Right lung (tissue), 10 donors: ENCODE measurements at places on chromosomes 1 and 21. TPM values are rescaled to one million over a fixed set of nuclear protein-coding genes. Genes with fewer than 3 reads are reported as not detected.

CRNN gene
- polyA plus RNA-seq = not detected

FCRL2 gene
- polyA plus RNA-seq = 0.27 TPM

INAVA gene
- polyA plus RNA-seq = 23.7 TPM

IQCC gene
- polyA plus RNA-seq = 7.8 TPM

SH3D21 gene
- polyA plus RNA-seq = 18.4 TPM

KISS1 gene
- 0.28 TPM for polyA plus RNA-seq

NLRP3 gene
- polyA plus RNA-seq = 1.2 TPM

HSD11B1 gene
- 9.0 TPM for polyA plus RNA-seq

TIAM1 gene
- polyA plus RNA-seq = 54.2 TPM

CYP4A11 gene
- polyA plus RNA-seq = not detected

RBP7 gene
- polyA plus RNA-seq = 1.1 TPM

CGN gene
- polyA plus RNA-seq = 49.9 TPM

- no peak for DNase-seq
Observed at GRCh38 chr1:20168564-20169491, 17.1 kb upstream of the UBXN10 start.

DNA sequence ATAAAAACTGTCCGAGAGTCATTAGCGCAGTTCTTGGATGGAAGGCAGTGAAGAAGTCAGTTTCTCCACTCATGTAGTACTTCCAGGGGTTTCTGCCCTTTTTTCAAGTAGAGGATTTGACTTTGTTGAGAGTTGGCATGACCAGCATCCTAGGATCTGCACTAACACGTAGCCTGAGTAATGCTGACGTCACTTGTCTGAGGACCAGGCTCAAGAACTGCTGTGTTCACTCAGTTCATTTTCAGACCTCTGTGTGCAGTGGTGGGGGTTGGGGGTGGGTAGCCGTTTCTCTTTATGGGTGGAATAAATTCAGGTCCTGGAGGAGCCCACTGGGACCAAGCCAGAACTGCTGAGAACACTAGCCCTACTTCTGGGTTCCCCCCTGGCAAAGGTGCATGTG is 53.3 kb downstream of the MRPS6 start:
- no peak for DNase-seq

GRCh38 chr21:37862536-37862935 is 53.7 kb downstream of the KCNJ6 start:
- no peak for DNase-seq

DNA sequence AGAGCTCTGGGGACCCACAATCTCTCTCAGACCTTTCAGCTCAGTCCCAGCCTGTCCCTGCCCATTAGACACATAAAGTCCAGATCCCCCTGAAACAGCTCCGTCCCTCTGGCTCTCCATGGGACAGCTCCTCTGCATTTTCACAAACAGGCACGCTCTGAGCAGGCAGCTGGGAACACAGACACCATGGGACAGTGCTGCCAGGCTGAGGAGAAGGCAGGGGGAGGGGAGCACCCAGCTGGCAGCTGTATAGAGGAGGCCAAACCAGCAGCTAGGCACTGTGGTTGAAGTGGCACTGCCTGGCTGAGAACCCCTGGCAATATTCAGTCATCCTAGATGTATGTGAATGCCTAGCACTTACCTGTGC is 2.0 kb downstream of the TMEM63A start:
- no peak for DNase-seq

DNA sequence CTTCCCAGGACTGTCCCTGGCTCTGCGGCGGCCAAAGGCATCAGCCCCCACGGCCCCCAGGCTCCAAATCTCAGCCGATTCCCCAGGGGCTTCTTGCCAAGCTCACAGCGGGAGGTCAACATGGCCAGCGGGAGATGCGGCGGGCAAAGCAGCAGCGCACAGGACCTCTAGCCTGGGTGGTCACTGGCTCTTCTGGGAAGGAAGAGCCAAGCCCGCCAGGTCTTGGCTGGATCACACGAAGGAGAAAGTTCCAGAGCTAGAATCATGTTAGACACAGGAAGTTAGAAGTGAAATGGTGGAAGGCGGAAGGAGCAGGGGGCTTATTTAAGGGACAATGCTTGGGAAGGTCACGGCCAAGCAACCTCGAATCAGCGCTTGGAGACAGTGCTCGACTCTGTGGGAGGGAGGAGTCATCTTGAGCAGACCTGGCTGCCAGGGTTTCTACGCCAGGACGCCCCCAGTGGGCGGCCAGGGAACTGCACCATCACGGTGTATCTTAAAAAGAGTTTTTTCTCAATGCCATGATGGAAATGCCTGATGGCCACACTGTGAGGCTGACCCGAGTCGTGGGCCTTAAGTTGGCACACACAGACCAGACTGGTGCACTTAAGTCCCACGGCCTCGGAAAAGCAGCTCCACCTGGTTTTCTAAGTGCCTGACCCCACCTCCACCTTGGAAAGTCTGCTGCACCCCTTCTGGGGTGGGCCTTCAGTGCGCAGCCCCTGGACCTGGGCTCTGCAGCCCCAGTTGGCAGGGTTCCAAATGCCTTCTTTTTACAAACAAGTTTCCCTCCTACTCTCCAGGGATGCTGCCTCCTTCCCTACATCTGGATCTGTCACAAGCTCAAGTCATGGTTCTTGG is 29.3 kb downstream of the SLC66A1 start:
- no peak for DNase-seq

GRCh38 chr1:29966526-29967045 is 730.3 kb downstream of the PTPRU start:
- DNase-seq = no peak

GRCh38 chr1:106063510-106063909 is 993.0 kb upstream of the PRMT6 start:
- no peak for DNase-seq

- no peak for DNase-seq
Observed at GRCh38 chr1:103326595-103326994, 198.9 kb upstream of the RNPC3 start.

DNA sequence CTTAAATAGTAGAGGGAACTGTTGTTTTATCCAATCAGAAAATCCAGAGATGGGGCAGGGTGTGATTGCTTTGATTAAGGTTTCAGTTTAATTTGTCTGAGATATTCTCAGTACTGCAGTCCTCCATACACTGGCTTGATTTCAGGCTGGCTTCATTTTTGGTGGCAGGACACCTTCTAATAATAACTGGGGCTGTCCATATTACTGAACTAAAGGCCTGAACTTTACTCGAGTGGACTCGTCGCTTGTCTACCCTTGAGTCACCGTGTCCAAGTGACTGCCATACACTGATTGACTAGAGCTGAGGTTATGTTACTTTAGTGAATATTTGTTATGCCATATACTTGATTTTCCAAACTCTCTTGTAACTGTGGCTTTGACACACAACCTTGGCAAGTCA is 228.8 kb downstream of the DNAH14 start:
- no peak for DNase-seq

DNA sequence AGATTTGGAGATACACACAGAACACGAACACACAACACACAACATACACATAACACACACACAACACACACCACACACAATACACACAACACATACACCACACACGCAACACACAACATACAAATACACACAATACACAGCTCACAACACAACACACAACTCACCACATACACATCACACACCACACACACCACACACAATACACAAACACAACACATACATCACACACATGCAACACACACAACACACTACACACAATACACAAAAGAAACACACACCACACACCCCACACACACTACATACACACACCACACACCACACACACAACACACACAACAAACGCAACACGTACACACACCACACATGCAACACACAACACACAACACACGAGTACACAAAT is 29.1 kb upstream of the C1orf174 start:
- no peak for DNase-seq

DNA sequence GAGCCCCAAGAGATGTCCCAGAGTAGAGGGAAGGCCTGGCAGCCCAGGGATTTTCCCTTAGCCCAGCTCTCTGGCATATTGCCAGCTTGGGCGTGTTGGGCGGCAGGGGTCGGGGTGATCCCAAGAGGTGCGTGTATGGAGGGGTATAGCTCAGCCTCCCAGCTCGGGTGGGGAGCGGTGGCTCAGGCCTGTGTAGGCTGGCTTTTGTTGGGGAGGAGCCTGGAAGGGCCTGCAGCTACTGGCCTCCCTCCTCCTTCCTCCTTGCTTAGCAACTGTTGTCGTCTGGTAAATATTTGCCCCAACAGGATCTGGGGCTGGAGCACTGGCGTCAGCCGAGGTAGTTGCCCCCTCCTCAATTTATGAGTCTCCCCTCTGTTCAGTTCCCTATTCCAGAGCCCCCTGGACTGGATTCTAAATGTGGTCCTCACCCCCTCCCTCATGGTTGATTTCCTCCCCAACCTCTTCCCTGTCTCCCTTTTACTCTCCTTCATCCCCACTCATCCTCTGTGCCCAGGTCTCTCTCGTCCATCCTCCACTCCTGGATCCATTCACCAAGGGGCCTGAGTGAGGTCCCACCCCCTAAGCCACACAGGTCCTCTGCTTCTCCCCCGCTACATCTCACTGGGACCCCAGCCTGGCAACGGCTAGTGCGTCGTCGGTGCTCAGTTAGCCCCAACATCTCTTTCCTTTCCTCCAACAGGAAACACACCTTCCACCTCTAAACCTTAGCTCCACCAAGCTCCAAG is 10.3 kb upstream of the LMNA start:
- peak; percentile 91 for DNase-seq

GRCh38 chr1:176199707-176200106 is 7.4 kb downstream of the COP1 start:
- no peak for DNase-seq

DNA sequence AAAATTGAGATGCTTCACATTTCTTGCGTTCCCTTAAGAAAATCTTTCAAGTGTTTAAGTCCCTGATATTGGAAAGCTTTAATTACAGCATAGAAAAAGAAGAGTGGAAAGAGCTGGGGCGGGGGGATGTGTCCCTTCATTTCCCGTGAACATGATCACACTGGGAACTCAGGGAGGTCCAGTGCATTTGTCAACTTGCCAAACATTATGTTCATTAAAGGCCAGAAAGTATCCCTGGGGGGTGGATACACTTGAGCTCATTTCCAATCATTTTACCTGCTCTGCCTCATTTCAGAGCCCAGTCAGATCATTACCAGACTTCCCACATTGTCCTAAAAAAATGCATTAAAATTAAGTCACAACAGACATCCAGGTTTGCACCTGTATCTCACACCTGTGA is 123.6 kb upstream of the KCNJ15 start:
- DNase-seq = no peak

DNA sequence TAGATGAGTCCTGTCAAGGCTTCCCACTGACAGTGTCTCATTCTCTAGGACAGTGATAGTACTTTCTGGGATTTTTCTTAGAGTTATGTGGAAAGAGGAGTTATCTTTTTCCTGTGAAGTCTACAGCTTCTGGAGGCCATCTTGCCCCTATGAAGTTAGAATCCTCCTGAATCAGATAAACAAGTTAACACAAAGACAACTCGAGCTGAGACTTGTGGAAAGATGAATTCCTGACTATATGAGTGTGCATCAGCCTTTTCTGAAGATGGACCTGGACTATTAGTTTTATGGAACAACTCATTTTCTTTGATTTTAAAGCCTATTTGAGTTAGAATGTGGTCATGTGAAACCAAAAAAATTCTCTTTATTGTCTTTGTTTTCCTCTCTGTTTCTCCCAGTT is 290.9 kb downstream of the LRRIQ3 start:
- no peak for DNase-seq

DNA sequence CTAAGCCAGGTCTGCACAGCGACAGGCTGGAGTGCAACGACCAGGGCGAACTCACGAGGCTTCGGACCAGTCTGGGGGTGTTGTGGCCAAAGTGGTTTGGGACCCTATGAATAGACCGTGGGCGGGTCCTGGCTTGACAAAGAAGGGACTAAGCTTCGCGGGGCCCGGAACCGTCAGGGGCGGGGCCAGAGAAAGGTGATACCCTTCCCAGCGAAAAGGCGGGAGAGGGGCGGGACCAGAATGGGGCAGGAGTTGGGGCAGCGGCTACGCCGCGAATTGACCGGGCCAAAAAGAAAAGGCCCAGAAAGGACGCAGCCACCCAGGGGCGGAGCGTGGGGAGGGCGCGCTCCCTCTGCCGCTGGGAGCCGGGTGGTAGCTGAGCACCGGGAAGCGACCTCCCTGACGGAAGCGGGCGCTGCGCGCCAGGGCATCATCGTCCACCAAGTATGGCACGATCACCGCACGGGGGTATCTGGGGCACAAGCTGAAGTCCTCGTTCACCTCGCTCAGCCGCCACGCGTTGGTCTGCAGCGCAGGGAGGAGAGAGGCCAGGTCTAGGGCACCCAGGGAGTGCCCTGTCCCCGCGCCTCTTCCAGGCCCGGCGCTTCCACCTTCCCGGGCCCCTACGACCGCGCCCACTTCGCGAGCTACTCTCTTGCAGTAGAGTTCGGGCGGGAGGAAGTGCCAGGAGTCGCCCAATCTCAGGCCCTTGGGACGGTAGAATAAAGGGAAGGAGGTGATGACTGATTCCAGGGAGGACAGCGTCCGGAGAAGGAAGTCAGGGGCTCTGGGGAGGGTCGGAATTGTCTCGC is 6.7 kb upstream of the FAM167B start:
- peak; percentile 71 for DNase-seq

- no peak for DNase-seq
Observed at GRCh38 chr1:157882580-157882979, 41.0 kb upstream of the CD5L start.

DNA sequence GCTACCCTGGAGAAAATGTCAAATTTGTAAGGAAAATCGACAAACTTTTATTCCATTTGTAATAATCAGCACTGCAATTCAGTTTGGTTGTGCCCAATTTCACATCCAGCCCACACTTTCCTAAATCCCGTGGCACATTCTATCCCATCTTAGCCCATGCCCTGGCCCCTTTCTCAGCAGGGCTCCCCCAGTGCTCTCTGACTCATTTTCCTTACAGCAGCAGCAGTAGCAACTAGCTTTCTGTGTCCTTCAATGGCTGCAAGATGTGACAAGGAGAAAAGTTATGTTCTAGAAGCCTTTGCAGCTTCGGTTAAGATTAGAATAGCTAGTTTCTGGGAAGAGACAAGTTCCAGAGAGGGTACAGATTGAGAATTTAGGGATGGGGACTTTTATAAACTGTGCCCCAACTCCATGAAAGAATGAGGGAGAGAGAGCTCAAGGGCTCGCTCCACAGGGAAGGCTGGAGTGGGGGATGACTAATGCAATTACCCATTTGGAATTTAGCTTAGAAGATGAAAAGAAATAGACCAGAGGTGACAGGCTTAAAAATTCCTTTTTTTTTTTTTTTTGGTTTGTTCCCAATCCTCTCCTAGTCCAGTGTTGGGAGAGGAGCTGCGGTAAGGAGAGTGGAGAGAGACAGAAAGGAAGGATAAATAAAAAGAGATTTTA is 47.0 kb upstream of the POU2F1 start:
- DNase-seq = no peak

DNA sequence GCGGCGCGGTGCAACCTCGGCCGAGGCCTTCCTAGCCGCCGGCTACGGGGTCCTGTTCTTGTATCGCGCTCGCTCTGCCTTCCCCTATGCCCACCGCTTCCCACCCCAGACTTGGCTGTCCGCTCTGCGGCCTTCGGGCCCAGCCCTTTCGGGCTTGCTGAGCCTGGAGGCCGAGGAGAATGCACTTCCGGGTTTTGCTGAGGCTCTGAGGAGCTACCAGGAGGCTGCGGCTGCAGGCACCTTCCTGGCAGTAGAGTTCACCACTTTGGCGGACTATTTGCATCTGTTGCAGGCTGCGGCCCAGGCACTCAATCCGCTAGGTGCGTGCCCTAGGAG is 379 bp downstream of the PPCS start:
- no peak for DNase-seq

- DNase-seq = no peak
Observed at GRCh38 chr1:9737671-9738070, 86.1 kb downstream of the CLSTN1 start.

GRCh38 chr1:7373876-7374562 is 397.1 kb upstream of the VAMP3 start:
- no peak for DNase-seq

- DNase-seq = no peak
Observed at GRCh38 chr1:65942476-65942875, 149.8 kb downstream of the PDE4B start.
